Stimulated activated CD4-positive, alpha-beta T cell treated with anti-CD3 and anti-CD28 coated beads, Interleukin-15, amount 100 ng/mL, for 1 hour (primary cell): ENCODE measurements at places on chromosomes 5 and 9.

- DNase-seq = no peak
Measured at GRCh38 chr9:129124506-129125069, 13.4 kb downstream of the PTPA start.

GRCh38 chr5:150771034-150771795, 7.3 kb upstream of the SMIM3 start:
- DNase-seq = no peak

DNA sequence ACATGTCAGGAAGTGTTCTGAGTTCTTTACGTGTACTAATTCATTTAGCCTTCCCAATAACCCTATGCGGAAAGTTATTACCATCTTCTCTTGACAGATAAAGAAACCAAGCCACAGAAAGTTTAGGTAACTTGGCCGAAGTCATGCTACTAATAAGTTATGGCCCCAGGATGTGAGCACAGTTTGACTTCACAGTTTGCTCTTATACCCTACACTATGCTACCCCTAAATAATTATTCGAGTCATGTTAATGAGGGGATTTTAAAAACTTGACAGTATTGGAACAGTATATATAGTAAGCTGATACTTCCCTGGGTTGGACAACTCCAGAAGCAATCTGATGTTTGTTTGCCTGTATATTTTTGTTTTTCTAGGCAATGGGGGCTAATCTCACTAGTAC, 29.4 kb upstream of the PDCD1LG2 start:
- no peak for DNase-seq

DNA sequence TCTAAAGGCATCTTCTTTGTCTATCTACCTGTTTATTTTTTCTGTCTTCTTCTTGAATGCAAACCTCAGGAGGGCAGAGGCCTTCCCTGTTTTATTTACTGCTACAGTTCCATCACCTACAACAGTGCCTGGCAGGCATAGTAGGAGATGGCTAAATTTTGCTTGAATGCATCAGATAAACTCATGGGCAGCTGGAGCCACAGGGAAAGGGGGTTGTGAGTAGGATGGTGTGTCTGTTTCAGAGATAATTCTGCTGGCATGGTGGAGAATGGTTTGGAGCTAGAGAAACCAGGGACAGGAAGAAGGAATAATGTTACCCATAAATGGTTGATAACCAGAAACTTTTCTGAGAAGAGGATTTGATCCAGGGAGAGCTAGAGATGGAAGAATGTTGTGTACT, 189.8 kb upstream of the BRINP1 start:
- DNase-seq = no peak

- no peak for DNase-seq
Measured at GRCh38 chr9:79140751-79141150, 431.0 kb upstream of the TLE4 start.

DNA sequence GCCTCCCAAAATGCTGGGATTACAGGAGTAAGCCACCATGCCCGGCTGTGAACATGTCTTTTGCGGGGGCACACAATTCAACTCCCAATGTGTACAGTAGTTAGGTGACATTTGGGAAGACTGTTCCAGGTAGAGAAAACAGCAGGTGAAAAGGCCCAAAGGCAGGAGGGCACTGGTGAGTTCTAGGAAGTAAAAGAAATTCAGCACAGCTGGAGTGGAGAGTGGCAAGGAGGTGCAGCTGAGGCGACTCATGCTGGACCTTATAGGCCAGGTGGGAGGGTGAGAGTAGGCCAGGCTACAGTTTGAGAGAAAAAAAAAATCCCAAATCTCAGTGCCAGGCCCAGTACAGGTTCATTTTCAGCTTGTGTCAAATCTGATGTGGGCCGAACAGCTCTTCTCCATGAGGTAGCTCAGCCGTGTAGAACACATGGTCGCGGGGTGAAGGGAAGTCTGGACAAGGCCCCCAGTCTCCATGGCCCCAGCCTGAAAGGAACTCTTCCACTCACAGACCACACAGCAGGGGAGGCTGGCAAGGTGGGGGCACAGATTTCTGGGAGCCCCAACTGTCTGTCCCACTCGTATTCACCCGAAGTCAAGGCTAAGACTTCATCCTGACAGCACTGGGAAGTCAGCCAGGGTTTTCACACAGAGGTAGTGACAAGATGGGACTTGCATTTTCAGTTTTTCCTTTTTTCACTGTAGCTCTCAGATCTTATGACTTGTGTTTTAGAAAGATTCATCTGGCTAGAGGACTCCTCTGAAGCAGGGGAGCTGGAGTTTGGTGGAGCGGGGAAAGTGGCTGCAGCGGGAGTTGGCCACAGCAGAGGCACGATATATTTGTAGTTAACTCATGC, 4.5 kb upstream of the HNRNPAB start:
- DNase-seq = no peak

DNA sequence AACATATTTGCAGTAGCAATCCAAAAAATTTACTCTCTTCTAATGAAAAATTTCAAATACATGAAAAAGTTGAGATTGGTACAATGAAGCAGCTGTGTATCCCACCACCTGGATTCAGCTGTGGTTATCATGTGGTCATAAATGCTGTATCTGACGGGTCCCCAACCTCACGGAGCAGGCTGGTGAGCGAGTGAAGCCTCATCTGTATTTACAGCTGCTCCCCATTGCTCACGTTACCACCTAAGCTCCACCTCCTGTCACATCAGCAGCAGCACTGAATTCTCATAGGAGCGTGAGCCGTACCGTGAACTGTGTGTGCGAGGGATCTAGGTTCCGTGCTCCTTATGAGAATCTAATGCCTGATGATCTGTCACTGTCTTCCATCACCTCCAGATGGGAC, 6.8 kb upstream of the RNF130 start:
- DNase-seq = no peak

DNA sequence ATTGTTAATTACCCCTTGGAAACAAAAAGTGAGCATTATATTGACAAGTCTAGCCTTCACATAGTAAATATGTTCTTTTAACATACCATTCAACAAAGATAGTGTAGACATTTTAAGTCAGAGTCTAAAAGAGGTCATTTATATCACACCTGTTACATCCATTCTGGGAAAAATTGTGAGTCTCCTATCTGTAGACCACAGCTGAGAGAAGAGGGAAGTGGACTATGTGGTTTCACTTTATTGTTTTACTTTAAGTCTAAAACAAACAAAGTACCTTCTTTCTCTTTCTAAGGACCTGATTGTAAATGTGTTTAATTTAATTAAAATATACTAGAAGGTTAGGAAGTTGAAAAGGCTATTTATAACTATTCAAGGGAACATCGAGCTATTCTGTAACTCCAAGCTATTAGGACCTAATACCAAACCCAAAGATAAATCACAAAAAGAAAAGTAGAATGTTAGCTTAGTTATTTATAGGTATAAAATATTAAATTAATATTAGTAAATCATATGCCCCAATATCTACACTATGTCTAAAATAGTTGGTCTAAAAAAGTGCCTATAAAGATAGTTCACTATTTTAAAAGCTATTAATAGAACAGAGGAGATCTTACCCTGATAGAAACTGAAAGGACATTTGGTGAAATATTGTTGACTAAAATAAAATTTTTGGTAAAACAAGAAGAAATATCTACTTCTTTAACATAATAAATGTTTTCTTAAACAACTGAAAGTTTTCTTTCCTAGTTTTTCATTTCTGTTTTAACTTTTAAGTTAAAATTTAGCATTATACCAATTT, 134.9 kb downstream of the TMEM167A start:
- DNase-seq = no peak

- DNase-seq = no peak
Measured at GRCh38 chr9:132030626-132031325, 48.9 kb downstream of the MED27 start.

DNA sequence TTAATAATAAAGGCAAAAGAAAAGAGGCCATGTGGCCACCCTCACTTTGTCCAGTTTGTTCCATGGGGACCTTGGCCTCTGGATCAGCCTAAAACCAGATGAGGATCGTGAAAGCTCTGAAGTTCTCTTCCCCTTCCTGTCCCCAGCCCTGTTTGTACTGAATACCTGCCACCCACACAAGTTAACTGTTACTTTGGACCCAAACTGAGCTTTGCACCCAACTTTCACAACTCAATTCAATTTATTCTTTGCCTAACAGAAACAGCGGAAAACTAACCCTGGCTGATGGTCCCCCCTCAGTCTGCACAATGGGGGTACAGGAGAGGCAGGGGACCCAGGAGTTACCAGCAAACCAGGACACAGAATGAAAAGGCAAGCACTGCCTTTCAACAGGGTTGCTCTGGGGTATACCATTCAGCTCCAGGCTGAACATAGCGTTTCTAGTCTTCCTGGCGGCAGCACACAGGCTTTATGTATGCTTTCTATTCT, 28.2 kb downstream of the ABCA1 start:
- DNase-seq = no peak

- DNase-seq = no peak
Measured at GRCh38 chr9:9483175-9483574, 1129.6 kb downstream of the PTPRD start.

GRCh38 chr5:14906628-14907027, 35.0 kb upstream of the ANKH start:
- DNase-seq = no peak

GRCh38 chr5:55220433-55221185, 6.5 kb downstream of the MCIDAS start:
- DNase-seq = no peak
